ENCODE measurements at places on chromosomes 16 and 17.

GRCh38 chr17:35144840-35145239 lies 2.7 kb upstream of the NLE1 start:
- no peak for DNase-seq

DNA sequence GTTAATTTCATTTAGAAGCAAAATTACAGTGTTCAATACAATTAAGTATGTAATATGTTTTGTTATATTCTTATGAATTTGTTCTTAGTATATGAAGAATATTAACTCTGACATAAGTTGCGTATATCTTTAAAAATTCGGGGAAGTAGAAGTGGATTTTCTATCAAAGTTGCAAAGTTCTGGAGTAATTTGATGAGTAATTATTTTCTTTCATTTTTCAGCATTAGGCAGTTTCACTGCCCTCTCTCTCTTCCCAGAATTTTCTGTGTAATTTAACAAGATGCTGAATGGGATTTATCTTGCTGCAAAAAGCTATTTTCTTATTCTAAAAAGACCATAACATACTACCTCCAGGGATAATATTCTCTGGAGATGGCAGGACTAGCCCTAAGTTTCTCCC lies 8.9 kb upstream of the CCL18 start:
- DNase-seq, result no peak

DNA sequence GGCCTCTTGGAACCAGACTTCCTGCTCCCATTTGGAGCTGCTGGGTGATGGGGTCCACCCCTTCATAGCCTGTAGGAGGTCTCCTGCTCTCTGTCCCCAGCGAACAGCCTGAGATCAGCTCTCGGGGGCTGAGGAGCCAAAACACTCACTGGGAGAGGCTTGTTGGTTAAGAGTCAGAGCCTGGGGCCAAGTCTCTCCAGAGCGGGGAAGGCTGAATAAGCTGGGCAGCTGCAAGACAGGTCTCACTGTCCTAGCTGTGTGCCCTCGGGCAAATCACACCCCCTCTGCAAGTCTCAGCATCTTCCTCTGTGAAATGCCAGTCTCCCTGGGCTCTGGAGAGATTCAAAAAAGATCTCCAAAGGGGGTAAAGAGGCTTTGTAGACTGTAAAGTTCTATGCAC lies 174.6 kb downstream of the WSCD1 start:
- DNase-seq, result no peak

DNA sequence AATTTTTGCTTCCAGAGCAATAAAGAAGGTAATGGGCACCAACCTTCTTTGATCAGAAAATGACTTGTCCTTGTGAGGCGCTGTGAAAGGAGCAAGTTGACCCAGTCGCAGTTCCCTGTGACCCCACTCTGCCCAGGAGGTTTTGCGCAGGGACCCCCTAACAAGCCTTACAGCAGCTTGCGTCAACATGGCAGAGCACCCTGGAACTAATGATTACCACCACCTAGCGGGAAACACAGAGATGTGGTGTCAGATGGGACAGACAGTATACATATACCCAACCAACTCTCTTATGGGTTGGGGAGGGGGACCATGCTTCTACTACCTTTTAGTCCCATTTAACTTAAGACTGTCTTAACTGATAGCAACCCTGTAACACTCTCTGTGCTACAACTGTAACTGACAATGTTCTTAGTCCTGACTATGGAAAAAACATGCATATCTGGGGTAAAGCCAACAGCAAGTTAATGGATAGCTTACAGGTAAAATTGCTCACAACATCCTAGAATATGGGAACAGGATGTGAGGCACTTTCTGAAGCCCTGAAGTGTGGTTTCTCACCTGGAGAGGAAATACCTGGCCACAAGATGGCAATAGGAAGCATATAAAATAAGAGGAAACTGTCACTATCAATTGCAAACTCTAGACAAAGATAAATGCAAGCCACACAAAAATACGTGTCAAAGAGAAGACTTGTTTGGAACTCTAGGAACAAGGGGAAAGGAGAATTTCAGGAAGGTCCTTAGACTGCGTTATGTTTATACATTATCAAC lies 3.0 kb downstream of the KARS1 start:
- no peak for DNase-seq

DNA sequence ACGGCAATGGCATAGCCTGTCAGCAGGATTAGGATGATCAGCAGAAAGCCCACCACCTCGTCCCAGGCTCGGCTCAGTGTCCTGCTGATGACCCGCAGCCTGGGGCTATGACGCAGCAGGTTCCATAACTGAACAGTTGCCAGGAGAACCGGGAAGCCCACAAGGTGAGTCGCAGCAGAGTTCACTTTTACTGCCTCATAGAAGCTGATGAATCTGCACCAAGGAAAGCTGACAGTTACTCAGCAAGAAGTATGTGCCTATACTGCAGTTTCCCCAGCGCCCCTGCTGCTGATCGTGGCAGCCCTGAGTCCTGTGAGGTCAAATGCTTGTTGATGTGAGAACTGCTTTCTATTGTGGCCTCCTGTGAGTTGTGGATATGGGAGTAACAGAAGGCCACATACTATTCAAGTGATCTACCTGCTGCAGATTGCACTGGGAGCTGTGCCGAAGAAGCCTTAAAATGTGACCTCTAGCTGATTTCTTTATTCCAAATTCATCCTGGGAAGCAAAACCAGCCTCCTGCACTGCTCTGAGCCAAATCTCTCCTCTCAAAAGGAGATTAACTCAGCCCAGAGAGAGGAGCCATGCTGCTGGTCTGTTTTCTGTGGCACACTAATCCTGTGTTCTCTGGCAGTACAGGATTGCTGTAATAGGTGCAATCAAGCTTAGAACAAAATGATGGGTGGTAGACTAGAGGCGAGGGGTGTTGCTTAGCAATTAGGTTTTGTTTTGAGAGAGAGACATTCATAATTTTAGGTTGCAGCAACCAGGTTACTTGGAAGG lies 38.8 kb downstream of the IST1 start:
- no peak for DNase-seq

- DNase-seq, result no peak
Observed at GRCh38 chr16:82452004-82452756, 174.6 kb upstream of the CDH13 start.

DNA sequence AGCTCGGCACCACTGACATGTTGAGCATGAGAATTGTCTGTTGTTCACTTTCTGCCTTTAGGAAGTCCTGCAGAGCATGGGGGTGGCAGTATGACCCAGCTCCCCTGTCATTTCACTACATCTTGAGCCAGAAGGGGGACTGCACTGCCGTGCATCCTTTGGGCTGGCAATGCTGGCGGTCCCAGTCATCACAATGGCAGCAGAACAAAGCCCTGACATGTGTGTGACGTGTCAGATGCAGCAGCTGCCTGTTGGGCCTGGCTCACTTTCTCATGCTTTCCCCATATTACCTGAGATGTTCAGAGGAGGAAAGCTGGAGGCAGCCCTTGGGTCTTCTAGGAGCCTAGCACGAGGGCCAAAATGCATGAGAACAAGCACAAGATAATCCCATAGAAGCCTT lies 6.3 kb upstream of the ABAT start:
- DNase-seq, result no peak

DNA sequence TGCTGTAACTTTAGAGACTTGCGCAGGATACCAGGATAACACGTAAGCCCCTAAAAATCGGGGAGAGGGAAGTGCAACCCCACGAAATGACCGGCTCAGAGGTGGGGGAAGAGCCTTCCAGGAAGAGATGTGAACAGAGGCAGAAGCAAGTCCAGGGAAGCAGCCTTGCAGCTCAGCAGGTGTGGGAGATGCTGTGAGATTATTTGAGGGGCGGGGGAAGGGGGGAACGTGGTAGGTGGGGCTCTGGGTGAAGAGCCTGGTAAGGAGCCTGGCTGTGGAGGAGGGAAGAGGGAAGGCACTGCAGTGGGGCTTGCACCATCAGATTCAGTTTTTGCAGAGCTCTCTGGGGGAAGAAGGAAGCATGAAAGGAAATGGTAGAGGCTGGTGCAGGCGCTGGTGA lies 95.4 kb upstream of the CACNG5 start:
- no peak for DNase-seq

- no peak for DNase-seq
Observed at GRCh38 chr16:83579027-83579426, 228.8 kb upstream of the HSBP1 start.

DNA sequence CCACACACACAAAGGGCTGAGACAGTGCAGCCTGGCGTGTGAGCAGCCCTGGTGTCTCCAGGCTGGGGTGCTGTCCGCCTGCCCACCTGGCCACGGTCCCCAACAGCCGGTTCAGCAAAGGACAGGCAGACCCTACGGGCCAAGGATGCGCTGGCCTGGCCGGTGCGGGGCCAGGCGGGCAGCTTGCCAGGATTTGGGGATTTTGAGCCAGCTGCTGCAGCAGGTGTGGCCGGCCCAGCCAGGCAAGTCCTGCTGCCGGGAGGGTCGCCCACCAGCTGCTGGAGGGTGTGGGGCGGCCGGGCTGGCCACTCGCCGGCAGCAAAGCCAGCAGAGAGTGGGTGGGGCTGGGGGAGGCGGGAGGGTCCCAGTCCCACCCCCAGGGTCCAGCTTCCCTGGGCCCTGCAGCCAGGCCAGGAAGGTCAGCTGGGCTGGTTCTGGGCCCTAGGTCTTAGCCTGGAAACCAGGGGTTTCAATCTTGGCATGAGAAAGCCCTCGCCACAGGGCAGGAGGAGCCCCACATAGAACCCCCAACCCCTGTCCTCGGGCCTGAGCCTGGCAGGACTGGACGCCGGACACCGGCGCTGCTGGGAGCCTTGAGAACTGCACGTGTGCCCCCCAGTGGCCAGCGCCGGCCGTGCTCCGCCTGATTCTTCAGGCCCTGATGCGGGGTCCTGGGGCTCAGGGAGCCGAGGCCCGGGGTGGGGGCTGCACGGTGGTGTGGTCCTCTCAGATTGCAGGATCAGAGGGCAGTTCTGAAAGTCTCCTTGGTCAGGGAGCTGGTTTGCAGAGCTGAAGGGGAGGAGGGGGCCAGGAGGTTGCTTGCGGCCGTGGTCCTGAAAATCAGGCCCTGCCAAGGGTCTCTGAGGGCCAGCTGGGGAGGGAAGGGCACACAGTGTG lies 17.6 kb upstream of the SSTR5 start:
- no peak for DNase-seq

GRCh38 chr17:67059372-67059771 lies 15.0 kb downstream of the CACNG1 start:
- no peak for DNase-seq

DNA sequence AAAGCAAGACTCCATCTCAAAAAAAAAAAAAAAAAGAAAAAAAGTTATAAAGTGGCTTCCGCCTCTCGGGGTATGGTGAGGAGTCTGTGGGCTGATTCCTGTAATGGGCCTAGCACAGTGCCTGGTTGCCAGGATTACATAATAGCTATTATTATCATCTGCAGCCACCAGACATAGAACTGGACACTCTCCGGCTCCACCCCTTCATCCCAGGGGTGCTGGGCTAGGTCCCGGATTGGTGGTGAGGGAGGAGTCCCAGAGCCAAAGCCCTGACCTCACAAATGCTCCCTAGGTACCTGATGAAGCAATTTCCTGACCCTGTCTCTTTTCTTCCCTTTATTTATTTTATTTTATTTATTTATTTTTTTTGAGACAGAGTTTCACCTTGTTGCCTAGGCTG lies 11.6 kb upstream of the ADGRG1 start:
- DNase-seq, result no peak

GRCh38 chr17:57357392-57357784 lies 101.1 kb downstream of the MSI2 start:
- no peak for DNase-seq

DNA sequence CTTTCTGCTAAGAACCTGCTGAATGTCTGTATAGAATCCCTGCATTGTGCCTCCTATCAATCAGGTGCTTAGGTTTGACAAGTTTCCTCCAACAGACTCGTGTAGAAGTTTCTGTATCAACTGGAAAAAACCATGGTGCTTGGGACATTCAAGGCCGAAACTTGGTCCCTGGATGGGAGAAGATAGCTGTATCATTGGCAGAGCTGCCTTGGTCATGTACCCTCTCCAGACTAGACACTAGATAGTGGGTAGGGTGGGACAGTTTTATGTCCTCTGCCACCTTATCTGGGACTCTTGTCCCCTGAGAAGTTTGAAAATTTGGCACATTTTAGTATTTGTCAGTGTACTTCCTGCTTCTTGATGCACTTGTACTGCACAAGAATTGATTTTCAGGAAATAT lies 520.8 kb downstream of the WWOX start:
- DNase-seq, result no peak

GRCh38 chr17:30519166-30519565 lies 42.0 kb downstream of the GOSR1 start:
- DNase-seq, result no peak

- no peak for DNase-seq
Observed at GRCh38 chr17:12727076-12727760, 61.5 kb downstream of the MYOCD start.

DNA sequence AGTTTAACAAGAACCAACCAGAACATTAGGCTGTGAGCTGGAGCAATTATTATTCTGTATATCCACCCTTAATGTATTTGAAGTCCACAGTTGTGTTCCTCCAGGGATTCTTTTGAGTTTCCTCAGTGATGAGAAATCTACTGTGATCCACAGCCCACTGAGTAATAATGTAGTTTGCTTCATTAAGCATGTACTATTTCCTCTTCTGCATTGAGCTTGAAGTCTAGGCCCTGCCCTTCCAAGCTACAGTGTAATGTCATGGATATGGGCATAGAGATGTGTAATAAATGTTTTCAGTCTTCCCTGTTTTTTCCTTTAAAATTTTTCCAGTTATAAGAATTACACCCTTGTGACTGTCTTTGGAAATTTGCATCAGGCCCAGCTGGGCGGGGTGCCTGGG lies 36.4 kb upstream of the SLC12A3 start:
- no peak for DNase-seq

DNA sequence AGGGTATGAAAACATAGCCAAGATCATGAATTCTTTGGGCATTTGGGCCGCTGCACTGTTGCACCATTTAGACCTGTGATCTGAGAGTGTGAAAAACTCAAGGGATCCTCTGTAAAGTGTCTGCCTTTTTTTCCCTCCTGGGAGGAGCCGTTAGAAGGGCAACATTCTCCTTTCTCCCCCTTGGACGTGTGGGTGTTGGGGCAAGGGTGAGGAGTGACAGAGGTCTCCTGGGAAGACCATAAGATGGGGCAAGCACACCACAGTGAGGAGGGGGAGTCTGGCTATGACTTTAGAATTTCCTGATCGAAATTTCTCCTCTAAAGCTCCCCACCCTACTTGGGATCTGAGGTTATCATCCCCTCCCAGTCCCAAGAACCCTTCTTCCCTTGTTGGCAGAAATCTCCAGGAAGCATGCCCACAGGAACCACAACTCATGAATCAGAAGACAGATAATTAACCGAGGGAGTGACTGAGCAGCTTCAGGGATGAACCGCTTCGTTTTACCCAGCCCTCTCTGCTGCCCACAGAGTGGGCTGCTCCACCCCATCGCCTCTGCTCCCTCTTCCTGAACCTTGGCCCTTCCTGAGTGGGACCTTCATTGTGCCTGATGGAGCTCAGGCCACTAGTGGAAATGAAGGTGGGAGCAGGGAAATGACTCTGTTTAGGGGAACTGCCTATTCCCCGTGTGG lies 4.2 kb downstream of the ITGB3 start:
- DNase-seq, result no peak
